ENCODE measurements at places on chromosomes 1 and 21.

DNA sequence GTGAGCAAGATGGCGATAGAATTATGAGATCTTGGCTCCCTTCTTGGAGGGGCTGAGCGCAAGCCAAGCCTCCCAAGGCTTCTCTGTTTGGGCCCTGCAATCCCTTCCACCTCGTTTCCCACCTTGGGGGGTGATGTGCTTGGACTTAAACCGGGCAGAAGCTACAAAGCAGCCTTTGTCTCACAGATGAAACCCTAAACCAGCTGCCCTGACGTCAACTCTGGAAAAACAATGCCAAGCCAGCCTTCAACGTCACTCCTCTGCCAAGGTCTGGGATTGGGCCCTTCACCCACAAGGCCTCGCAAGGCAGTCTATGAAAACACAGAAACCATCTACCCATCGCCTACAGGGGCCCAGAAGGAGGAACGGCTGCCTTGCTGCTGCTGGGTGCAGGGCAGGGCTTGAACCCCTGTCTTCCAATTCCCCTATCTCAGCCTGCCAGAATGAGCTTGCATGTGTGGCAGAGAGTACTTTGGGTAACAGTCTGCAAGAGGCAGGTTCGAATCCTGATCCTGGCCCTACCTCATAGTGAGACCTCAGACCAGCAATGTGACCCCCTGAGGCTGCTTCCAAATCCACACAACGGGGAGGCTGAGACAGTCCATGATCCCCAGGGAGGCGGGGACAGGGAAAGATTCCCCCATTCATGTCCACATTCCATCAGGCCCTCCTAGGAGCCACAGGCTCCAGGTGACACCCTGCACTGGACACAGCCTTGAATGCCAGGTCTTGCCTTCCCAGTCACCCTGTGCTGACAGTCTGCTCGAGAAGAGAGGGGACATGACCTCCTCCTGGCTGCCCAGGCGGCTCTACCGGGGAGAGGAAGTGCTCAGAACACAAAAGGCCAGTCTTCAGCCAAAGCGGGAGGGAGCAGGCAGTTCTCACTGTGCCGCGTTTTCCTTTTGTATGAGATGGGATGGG is 15.0 kb downstream of the IFFO2 start:
- DNase-seq = no peak

DNA sequence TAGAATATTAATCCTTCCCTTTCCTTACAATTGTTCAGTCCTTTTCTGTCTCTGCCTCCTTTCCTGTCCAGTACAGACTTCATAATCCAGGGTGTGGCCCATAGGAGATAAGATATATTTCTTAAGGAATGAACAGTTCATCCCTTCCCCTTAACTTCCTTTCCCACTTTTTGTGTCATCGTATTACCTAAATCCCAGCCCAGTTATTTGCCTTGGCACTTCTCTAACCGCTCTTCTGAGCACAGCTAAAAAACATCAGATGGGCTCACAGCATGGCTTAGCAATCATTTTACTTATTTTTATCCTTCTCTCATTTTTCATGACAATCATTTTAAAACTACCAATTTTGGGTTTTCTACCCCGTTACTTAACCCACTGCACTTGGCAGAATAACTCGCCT is 39.6 kb downstream of the F3 start:
- DNase-seq = no peak

DNA sequence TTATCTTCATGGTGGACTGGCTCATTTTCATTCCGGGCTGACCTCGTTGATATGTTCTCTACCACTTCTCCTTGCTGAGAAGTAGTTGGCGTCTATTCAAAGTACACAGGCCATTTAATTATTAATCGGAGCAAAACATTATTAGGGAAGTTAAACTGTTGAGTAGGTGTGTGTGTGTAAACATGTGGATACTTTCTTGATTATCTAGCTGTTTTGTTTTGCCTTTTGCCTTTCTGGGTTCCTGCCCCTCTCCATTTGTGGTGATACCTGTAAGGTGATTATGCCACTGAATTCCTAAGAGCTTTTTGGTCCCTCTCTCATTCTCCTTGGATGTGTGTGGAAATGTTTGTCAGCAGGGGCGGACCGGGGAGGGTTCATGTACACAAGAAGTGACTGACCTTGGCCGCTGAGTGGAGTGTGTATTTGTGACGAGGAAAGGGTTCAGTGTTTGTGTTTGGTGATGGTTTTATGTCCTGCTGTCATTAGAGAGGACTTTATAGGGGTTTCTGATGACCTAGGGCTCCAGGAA is 56.6 kb upstream of the PPP2R5A start:
- DNase-seq = no peak

- no peak for DNase-seq
Measured at GRCh38 chr1:59151387-59151761, 145.5 kb upstream of the FGGY start.

DNA sequence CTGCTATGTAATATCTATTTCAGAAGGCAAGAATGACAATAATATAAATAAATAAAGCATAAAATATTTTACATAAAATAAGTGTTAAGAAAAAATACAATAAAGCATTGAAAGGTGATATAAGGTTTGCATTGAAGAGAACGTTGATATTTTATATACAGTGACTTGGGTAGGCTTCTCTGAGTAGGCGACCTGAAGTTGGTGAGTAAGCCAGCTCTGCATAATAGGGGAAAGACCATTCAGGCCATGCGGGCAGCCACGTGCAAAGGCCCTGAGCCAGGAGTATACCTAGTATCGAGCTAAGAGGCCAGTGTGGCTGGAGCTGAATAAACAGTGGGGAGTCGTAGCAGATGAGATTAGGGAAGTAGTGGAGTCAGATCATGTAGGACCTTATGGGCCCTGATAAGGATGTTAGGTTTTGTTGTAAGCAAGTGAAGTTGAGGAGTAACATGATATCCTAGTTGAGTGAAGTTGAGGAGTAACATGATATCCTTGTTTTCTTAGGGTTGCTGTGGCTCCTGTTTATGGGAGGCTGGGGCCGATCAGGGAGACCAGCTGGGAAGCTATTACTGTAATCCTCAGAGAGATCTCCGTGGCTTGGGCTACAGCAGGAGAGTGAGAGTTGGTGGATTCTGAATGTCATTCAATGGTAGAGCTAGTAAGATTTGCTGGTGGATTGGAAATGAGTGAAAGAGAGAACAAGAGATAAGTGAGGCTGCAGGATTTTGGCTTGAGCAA is 22.0 kb downstream of the KCNK1 start:
- no peak for DNase-seq

DNA sequence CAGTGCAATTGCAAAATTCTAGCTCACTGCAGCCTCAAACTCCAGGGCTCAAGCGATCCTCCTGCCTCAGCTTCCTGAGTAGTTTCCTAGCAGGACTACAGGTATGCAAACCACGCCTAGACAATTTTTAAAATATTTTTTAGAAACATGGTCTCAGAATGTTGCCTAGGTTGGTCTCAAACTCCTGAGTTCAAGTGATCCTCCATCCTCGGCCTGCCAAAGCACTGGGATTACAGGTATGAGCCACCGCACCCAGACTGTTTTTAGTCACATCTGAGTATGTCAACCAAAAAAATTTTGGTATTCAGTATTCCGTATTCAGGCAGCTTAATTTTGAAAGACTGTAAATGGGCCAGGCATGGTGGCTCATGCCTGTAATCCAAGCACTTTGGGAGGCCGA is 11.2 kb downstream of the TARBP1 start:
- no peak for DNase-seq

GRCh38 chr1:91821126-91821868 is 64.7 kb downstream of the TGFBR3 start:
- DNase-seq = no peak

DNA sequence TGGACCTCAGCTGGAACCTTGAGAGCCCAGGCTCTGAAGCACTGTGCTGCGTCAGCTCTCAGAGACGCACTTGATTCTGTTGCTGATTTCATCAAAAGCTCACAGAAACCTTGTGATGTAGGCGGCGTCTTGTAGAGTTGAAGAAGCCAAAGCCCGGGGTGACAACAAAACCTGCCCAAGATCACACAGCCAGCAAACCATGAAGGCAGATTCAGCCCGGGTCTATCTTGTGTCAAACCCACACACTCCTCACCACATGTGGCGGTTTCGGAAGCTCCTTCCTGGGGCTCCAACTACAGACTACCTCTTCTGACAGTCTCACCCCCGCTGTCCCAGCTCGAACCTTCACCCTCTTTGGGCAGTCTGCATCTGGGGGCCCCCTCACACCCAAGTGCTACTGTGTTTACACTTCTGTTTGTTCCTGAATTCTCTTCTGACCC is 50.4 kb downstream of the TENT5C start:
- no peak for DNase-seq

DNA sequence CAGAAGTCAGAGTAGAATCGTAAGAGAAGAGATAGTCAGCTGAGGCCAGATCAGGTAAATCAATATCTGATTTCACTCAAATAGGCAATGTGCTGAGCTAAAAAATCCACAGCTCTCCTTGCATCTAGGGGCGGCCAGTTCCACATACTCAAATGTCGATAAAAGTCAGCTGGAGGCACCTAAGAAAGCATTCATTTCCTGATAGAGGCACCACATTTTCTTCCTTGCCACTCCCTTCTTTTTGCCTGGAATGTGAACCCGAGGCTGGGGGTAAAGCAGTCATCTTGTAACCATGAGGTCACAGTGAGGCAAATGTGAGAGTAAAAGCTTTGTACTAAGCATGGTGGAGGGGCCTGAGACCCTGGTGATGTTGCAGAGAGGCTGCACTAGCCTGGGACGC is 24.2 kb upstream of the CTPS1 start:
- DNase-seq = no peak

GRCh38 chr21:42887326-42887725 is 5.8 kb upstream of the NDUFV3 start:
- no peak for DNase-seq

- no peak for DNase-seq
Measured at GRCh38 chr1:48969971-48970370, 193.3 kb upstream of the BEND5 start.

DNA sequence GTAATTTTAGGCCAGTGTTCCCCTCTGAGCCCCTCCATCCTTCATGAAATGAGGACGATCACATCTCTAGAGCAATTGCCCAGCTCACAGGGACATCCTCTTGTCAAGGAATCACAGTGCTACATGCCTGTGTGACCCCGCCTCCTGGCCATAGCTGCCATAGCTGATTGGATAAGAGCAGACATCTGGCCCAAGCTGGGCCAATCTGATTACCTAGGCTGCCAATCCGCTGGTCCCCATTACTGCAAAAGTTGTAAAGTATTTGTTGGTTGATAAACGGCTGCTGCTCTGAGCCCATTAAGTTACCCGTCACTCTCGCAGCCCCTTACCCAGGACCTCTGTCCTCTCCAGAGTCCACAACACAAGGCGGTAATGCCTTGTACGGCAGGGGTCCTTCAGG is 8.3 kb downstream of the NT5C1A start:
- no peak for DNase-seq

Data from ecto neural progenitor cell (in vitro differentiated cells).